ENCODE measurements at places on chromosomes 3 and 15.

GRCh38 chr3:186825294-186825821 is 17.2 kb upstream of the ADIPOQ start:
- DNase-seq = peak; percentile 66

DNA sequence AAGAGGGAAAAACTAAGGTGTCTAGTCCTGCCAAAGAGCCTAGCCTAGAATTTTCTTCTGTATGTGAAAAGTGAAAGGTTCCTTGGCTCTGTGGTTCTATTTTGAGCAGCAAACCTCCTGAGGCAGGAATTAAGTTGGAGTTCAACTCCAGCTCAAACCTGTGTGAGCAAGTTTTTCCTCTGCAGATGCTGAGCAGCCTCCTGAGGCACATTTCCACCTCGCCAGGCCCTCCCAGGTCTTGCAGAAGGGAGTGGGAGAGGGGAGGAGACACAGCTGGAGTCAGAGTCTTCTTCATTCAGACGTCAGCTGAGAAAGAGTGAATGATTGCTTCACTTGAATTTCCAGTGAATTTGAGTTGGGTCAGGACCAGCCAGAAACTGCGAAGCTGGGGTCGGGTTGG is 69.5 kb upstream of the ETV5 start:
- no peak for DNase-seq

DNA sequence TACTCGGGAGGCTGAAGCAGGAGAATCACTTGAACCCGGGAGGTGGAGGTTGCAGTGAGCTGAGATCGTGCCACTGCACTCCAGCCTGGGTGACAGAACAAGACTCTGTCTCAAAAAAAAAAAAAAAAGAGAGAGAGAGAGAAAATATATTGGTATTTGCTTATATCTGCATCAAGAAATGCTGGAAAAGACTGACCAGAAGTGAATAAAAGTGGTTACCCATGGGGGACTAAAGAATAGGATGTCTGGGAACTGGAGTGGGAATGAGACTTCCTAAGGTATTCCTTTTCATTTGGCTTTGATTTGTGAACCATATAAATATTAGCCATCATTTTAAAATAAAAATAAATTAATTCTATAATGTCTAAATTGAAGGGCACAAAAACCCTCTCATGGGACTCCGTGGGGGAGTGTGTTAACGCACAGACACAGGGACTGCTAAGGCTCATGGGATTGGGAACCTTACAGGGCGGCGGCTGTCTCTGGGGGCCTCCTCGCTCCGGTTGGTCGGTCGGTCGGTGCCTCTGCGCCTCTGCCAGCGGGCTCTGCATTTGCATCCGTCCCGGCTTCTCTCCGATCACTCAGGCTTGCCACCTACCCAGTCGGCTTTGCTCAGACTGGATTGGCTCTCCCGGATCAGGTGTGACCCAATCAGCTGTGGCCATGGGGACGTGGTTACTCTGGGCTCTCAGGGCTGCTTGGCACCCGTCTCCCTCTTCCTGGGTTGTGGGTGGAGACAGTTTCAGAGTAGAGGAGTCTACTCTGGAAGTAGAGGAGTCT is 12.7 kb upstream of the TSPAN3 start:
- peak; percentile 90 for DNase-seq

GRCh38 chr3:66276705-66277274 is 56.0 kb downstream of the SLC25A26 start:
- peak; percentile 83 for DNase-seq

- DNase-seq = no peak
These were observed 166.1 kb downstream of the FRMD5 start for GRCh38 chr15:44029003-44029402.

- no peak for DNase-seq
These were observed 41.0 kb upstream of the IREB2 start for GRCh38 chr15:78396976-78397375.

DNA sequence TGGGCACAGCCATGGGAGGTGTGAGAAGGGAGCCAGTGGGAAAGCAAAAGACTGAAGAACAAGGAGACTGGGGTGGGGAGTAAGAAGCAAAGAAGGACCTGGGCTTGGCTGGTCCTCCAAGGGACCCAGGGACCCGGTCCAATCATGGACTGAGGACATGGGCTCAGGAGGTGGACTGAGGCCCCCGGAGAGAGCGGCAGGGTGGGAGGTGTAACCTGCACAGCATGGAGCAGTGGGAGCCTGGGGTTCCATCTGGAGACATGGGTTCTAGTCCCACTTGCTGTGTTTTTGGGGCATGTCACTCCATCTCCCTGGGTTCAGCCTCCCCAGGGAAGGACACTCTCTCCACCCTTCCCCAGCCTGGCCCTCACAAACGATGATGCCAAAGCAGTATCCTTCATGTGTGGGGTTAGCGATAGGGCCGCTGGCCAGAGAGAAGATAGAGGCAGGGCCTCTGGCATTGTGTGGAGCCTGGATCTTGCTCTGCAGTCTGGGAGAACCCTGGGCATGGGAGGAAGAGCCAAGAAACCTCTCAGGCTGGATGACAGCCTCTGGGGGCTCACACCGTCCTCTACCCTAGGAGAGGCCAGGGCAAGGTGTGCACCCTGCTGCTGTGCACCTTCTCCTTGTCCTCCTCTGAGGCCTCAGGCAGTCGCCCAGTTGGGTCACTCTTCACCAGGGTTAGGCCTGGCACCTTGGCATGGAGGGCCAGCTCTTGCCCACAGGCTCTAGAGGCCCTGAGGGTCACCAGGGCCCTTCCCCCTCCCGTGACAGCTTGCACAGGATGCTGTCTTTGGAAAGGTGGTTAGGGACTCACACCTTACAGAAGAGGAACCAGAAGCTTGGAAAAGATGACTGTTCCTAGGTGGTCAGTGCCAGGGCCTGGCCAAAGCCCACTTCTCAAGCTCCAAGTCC is 26.0 kb downstream of the FBXW12 start:
- DNase-seq = no peak

DNA sequence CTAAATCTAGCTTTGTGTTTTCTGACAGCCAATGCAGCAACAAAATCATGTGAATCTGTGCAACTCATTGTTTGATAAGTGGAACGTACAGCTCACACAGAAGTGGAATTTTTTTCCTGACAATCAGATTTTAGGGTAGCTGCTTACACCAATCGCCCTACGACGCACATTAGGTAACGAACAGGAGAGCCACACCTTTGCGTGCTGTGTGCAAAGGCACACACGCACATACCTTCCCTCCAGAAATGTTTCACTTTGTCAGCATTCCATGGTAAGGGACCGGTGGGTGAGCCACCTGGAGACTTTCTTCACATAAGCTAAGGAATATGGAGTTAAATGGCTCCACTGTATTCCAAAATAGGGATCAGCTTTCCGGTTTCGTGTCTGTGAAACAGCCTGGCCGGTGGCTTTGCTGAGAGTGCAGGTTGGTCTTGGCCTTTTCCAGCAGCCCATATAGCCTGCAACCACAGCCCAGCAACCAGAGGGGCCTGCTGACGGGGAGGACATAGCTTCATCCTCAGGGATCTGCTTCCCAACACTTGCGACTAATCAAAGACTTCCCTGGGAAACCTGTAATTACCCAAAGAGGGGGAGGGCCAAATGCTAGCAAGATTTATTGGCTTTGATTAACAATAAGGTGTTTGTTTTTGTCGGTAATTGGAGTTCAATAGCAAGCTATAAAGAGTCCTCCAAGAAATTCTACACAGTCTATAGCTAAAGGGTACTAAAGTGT is 145.3 kb downstream of the ADAMTS17 start:
- DNase-seq = no peak

GRCh38 chr3:195251336-195252065 is 19.5 kb downstream of the XXYLT1 start:
- DNase-seq = no peak

GRCh38 chr3:158434412-158435038 is 136.5 kb upstream of the MLF1 start:
- peak; percentile 86 for DNase-seq

DNA sequence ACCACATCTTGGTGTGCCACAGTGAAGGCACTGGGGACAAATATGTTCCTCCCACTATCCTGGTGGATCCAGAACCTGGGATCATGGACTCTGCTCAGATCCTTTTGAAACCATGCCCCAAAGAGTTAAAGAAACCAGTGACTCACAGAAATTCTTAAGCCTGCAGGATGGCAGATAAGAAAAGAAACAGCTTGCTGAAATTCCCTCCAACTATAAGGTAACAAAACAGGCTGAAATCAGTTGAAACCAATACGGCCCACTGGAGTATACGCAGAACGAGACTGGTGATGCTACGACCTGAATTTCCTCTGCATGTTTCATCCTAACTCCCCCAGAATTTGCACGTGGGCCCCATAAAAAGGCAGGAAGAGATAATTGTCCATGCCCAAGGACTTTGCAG is 209.6 kb downstream of the TJP1 start:
- DNase-seq = no peak

GRCh38 chr3:133047980-133048379 is 9.8 kb downstream of the TMEM108 start:
- DNase-seq = no peak

DNA sequence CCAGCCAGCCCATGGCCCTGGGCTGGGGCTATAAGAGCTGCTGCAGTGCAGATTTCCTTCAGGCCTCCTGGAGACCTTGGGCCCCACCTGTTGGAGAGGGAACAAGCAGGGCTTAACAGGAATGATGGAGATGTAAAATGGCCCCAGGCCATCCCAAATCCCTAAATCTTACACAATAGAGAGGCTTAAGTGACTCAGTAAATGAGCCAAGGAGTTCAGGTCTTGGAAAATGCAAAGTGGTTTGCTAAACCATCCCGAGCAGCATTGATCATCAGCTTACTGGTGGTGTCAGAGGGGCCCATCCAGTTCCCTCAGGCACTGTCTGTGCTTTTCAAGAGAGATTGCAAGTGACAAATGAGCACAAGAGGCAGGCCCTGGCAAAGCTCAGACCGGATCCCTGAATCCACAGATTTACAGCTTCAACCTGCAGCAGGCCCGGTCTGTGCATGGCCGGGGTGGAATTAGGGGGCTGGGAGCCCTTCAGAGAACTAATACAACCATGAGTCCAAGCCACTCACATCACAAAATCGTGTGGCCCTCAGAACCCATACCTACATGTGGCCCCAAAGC is 325.4 kb downstream of the UACA start:
- DNase-seq = no peak

DNA sequence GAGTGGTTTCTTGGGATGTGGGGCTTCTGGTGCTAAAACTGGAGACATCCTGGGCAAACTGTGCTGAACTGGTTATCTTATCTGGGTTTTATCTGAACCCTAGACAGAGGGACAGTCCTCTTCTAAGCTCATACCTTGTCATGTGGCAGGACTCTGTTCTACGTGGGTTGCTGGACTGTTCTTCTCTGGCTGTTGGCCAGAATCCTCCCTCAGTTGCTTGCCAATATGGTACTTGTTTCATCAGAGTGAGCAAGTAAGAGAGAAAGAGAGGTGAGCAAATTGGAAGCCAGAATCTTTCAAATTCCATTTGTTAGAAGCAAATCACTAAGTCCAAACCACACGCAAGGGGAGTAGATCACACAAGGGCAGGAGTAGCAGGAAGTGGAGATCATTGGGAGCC is 291.5 kb upstream of the TBL1XR1 start:
- no peak for DNase-seq

DNA sequence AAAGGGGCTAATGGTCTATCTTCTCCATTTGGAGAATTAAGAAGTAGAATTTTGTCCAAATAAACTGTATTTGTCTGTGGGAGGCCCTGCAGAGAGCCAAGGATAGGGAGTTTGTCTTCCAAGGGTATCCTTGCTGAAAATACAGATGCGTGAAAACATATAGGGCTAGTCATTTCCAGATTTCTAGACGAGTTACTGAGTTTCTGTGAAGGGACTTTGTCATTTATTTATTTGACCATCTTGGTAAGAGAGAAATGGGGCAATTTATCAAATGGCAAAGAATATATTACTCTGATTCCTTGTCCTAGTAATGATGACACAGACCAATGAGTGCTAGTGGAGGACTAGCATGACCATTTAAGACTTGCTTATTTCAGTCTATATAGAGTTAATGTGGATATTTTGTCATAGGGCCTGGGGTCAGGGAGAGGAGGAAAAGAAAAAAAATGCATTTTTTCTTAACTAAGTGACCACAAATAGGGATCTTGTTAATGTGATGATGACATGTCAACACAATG is 376.6 kb upstream of the ONECUT1 start:
- DNase-seq = no peak

- DNase-seq = no peak
These were observed 190.4 kb upstream of the BCL6 start for GRCh38 chr3:187935623-187936156.

GRCh38 chr3:65466300-65466988 is 572.3 kb downstream of the MAGI1 start:
- no peak for DNase-seq

DNA sequence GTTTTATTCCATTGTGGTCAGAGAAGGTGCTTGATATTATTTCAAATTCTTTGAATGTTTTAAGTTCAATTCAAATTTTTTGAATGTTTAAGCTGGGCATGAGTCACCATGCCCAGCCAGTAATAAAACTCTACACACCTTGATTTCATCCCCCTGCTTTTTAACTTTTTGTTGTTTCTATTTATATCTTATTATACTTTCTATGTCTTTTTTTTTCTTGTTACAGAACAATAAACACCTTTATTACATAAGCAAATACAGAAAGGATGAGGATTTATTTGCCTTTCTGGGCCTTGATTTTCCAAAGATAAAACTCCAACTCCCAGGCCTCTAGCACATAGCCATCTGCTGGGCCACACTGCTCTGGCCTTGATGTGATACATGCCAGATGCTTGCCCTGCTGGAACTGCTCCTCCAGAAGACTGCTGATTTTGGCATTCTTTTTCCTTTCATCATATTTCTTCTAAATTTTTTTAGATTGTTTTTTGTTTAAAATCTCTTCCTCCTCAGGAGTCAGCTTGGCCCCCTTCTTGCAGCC is 14.0 kb downstream of the DNAH12 start:
- peak; percentile 18 for DNase-seq

DNA sequence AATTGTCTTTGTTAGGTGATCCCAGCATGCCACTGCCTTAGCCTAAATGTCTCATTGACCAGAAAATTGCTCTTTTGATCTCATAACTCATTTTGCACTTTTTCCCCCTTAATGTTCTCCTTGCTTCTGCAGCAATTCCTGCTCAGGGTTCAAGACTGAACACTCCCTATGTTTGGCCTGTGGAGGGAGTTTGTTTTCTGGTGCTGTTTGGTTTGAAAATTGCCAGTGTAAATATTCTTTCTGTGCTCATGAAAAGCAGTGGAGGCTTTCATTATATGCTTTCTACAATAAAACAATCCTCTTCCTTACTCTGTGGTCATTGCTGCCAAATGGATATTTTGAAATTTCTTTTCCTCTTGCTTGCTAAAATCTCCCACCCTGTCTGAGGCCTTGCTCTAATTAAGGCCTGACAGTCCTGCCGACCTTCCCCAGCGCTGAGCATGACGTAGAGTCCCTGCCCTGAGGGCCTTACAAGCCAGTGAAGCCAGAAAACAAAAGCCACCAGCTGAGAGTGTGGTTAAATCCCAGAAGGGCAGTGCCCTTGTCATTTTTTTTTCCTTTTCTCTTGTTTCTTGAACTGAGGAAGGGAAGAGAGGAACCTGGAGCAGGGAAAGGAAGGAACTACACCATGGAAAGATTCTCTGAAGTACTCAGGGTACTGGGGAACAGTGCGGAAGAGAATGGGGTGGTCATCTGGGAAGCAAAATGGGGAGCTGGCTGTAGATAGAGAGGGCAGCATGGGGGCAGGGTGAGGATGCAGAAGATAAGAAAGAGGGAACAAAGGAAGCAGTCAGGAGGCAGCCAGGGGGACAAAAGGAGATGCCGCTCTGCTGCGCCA is 24.8 kb downstream of the ZBTB38 start:
- DNase-seq = peak; percentile 62
